ENCODE measurements at places on chromosomes 11 and 22.

DNA sequence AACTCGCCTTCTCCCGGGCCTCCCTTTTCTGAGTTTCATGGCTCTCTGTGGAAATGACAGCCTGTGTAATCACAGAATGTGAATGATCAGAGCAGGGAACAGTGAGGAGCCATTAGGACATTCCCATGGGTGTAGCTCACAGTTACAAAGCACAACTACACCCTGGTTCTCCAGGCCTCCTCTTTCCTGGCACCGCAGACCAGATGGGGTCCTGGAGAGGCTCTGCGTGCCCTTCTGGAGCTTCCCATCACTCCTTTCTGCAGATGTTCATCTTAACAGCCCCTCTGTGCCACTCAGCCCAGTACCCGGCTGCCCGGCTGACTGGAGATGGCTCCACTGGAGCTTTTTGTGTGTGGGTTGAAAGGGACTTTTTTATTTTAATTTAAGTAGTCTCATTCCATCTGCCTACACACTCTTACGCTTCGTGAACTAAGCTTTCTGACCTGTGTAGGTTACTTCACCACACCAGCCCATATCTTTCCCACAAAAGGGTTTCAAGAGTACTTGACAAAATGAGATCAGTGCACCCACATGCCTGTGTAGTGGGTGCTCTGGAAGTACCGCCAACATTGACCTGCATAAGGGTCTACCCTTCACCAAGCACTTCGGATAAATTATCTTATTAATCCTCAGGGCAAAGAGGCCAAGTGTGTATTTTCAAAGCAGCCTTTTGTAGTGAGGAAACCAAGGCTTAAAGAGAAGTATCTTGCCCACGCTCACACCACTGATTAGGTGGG, 29.8 kb downstream of the SREBF2 start:
- DNase-seq = no peak

GRCh38 chr11:13384908-13385640, 77.9 kb downstream of the BTBD10 start:
- DNase-seq = peak; percentile 11

- DNase-seq = no peak
Observed at GRCh38 chr11:64887757-64888405, 9.5 kb upstream of the EHD1 start.

GRCh38 chr11:61349916-61350315, 11.8 kb downstream of the CYB561A3 start:
- DNase-seq = no peak

DNA sequence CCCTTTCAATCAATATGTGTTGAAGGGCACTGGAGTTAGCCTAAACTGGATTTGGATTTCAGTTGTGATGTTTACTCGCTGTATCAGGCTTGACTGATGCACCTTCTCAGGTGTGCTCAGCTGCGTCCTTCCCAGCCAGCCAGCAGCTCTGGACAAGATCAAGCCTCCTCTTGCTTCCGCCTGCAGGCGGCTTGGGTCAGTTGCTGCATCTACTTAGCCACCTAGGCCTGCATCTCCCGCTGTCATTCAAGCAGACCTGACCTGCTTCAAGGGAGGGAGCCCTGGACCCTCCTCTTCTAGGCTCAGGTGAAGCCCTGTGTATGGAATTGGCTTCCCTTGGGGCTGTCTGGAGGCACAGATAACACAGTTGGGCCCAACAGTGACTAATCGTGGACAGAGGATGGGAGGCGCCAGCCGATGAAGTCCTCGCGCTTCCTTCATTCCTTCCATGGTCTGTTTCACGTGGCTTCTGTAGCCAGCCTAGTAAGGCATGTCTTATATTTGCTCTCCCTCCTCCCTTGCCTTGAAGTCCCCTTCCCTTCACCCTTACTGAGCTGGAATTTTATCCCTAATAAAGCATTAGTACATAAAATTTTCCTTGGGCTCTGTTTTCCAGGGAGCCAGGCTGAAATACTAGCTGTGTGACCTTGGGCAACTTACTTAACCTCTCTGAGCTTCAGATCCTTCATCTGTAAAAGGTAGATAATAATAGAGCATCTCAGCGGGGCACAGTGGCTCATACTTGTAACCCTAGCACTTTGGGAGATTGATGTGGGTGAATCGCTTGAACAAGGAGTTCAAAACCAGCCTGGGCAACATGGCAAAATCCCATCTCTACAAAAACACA, 2.1 kb upstream of the LHFPL7 start:
- DNase-seq = no peak

DNA sequence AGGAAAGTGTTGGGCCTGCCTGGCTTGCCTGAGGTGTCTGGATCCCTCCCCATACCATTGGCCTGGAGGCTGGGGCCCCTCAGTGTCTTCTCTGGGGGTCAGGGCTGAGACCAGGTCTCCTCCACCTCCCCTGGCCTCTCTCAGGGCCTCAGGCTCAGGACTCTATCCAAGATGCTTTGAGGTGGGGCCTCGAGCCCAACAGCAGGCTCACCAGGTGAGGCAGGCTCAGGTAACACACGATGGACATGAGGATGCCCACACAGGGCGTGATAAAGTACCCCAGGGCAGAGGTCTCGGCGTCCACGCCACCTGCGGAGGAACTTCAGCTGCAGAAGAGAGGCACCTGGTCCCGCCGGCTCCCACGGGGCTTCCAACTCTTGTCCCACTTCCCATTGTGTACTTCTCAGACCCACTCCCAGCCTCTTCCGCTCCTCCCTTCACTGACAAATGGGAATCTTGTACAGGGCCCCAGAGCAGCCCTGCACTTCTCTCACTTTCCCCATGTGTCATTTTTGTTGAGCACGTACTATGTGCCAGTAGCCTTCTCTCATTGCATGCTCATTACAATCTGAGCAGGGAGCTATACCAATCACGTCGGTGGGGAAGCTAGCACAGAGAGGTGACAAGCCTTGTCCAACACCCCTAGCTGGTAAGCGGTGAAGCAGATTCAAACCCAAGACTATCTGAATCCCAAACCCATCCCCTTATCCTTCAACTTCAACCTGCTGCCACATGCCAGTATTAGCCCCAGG, 3.8 kb downstream of the SLC29A2 start:
- no peak for DNase-seq
